ENCODE measurements at places on chromosomes 11 and 22.

DNA sequence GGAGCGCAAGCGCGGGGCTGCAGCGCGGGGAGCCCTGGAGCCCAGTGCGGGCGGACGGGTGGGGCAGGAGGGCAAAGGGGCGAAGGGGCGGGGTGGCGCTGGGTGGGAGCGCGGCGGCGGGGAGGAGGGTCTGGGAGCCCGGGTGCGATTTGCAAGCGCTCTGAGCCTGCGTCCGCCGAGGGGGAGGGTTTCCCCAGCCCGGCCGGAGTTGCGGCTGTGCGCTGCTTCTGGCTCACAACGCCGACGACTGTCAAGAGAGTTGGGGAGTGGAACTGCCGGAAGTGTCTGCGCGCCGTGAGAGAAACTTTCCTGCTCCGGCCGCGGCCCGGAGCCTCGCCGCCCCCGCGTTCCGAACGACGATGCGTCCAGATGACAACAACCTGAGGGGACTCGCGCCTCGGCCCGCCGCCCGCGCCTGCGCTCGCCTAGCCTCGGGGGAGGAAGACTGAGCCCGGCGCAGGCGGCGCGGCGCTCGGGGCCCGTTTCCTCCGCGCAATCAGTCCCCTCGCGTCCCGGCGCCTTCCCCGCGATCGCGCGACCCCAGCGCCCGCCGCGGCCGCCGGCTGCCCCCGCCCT lies at the start of gene ARHGAP42:
Gene ARHGAP42 (plus strand): TSS at position 235 of the 576 bp plus-strand sequence. CDS start 391 bp downstream, outside the sequence.
- DNase-seq = peak; percentile 37

GRCh38 chr11:12785901-12786300 lies 111.7 kb downstream of the TEAD1 start:
- peak; percentile 86 for DNase-seq

DNA sequence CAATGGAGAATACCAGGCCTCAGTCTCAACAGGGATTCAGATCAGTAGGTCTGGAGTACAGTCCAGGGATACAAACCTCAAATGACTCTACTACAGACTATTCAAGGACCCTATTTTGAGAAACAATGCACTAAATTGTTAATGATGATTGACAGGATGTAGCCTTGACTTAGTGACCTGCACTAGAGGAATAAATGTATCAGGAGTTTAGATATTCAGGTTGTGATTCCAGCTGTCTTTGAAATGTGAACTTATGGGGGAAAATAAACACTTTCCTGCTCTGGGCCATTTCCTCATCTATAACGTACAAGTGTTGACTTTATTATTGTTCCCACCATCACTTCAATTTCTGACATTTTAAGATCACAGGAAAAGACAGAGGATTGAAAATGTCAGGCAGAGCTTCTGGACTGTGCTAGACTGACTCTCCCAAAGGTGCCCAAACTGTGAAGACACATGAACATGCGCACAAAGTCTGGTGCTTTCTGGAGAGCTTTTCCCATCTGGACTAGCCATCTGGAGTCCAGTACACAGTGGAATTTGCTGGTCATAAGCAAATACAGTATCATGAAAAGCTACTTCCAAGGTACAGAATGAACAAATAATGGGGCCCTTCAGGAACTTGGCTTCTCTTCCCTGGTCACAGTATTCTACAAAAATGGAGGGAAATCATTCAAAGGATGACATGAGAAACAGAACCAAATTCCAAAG lies 110.4 kb downstream of the USP35 start:
- DNase-seq = no peak

DNA sequence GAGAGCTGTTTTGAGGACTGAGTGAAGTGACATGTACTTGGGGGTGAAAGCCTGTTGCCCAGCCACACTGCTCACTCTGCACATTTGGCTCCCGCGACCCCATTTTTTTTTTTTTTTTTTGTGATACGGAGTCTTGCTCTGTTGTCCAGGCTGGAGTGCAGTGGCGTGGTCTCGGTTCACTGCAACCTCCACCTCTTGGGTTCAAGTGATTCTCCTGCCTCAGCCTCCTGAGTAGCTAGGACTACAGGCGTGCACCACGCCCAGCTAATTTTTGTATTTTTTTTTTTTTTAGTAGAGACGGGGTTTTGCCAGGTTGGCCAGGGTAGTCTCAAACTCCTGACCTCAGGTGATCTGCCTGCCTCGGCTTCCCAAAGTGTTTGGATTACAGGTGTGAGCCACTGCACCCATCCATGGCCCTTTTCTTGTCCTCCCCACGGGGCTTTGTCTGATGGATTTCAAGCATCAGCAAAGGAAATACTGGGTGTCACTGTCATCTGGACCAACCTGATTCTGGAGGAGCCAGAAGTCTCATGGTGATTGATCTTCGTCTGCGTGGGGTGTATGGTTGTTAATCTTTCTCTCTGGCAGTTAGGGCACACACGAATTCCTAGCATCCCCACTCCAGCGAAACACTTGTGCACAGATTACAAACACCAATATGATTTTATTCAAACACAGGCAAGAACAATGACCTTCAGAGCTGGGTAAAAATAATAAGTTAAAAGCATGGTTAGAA lies 3.4 kb upstream of the UCP3 start:
- no peak for DNase-seq

- DNase-seq = no peak
Observed at GRCh38 chr22:29272624-29273023, 4.6 kb downstream of the EWSR1 start.

DNA sequence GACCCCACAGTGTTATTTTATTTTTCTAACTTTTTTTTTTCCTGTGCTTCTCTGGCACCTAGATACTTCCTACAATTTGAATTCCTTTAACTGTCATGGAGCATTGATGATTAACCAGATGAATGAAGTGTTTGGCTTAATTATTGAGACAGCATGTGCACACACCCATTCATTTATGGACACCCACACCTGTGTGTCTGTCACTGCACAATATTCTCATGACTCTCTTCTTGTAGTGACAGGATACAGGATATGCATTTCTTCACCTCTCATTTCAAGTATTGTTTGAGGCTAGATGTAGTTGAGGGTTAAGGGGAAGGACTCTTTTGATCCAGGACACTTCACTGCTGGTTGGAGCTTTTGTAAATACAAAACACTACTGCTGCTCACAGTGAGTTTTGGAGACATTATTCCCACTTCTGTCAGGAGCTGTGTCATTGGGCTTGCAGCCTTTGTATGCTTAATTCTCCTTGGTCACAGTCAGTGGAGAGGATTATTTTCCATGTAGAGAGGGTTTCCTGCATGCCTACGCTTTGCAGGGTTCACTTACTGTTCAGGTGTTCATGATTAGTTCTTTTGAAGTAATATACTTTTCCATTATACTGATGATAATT lies 33.5 kb downstream of the SPECC1L start:
- no peak for DNase-seq

DNA sequence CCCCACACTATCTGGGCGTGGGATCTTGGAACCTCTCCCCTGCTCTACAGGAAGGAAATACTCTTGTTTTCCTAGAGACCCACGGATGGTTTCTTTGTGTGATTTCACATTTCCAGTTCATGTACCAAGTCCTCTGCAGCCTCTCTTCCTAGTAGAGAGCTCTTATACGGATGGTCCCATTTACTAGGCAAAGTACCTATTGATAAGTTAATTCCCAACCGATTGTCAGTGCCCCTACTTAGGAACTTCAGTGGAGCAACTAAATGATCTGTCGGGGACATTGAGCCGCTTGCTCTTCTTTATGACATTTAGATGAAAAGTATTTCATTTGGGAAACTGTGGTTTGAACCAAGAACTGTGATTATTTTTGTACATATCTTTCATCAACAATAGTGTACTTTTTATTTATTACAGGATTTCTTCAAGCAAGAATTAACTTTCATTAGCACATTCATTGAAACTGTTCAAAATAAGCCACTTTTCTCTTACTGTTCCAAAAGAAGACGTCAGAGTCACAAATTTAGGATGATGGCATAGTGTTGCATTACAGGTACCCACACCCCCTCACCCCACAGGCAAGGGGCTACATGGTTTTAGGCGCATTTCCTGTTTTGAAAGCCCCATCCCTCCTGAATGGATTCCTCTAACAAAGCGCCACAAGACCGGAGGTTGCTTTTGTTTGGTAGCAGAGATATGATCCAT lies 34.2 kb downstream of the ELMOD1 start:
- no peak for DNase-seq

DNA sequence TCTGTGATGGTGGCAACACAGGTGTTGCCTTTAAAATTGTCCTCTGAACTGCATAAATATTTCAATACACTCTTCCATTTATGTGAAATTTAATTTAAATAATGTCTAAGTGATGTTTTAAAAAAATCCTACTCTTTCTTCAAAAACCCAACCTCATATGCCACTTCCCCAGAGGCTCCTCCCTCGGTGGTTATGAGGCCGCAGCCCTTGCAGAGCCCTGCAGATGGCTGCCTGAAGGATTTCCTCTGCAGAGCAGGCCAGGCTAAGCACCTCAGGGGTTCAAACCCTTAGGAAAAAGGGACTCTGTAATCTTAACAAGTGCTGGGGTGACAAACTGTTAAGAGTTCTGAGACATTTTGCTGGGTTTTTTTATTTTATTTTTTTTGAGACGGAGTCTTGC lies 25.2 kb downstream of the MORC2 start:
- no peak for DNase-seq

- no peak for DNase-seq
Observed at GRCh38 chr11:44379141-44380008, 69.4 kb upstream of the ALX4 start.

DNA sequence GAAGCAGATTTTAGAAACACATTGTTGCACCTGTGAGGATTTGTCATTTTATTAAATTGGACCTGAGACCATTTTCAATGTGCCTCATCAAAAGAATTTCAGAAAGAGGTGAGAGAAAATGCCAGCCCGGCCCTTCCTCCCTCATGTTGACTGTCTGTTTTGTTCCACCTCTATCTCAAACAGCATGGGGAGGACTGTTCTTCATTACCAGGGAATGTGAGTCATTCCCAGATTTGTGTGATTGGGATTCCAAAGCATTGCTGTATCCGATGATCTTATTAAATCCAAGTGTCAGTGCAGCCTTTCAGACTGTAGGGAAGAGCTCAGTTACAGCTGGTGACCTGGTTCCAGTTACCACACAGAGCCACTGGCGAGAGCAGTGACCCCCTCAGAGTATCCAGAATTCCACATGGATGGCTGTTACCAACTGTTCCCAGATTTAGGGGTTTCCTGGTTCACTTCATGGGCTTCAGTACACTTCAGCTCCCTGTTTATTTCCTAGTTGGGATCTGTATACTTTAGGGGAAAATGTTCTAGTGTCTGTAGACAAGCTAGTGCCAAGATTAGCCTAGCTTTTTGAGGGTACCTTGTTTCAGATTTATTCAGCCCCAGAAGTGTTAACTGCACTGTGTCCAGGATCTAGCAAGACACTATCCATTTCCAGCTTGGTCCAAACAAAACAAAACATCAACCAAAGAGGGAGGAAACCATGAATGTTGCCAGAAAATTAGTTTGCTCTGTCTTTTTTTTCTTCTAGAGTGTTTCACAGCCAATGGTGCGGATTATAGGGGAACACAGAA lies 20.9 kb downstream of the KREMEN1 start:
- DNase-seq = no peak

DNA sequence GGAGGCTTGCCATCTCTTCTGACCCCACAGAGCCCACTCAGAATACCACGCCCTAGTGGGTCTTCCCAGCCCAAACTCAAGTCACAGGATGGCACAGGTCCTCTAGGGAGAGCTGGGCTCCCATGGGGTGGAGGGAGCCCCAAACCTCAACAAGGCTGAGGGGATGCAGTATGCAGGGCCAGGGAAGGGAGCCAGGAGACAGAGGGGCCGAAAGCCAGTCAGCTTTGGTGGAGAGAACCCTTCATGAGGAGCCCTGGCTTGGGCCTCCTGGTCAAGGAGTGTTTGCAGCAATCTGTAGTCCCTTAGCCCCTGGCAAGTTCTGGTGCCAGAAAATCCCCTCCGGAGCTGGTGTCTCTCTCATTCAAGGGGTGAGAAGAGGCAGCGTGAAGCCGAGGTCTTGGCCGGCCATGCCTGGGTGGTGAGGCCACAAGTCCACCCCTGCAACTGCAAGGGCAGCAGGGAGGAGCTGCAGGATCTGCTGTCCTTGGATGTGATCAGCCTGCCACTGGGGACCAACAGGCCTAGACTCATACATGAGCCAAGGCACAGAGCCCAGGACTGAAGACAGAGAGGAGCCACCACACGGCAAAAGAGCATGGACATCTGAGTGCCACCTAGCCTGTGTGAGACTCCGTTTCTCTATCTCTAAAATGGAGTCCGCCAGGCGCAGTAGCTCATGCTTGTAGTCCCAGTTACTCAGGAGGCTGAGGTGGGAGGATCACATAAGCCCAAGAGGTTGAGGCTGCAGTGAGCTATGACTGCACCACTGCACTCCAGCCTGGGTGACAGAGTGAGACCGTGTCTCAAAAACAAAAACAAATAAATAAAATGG lies 24.1 kb downstream of the NEAT1 start:
- no peak for DNase-seq

DNA sequence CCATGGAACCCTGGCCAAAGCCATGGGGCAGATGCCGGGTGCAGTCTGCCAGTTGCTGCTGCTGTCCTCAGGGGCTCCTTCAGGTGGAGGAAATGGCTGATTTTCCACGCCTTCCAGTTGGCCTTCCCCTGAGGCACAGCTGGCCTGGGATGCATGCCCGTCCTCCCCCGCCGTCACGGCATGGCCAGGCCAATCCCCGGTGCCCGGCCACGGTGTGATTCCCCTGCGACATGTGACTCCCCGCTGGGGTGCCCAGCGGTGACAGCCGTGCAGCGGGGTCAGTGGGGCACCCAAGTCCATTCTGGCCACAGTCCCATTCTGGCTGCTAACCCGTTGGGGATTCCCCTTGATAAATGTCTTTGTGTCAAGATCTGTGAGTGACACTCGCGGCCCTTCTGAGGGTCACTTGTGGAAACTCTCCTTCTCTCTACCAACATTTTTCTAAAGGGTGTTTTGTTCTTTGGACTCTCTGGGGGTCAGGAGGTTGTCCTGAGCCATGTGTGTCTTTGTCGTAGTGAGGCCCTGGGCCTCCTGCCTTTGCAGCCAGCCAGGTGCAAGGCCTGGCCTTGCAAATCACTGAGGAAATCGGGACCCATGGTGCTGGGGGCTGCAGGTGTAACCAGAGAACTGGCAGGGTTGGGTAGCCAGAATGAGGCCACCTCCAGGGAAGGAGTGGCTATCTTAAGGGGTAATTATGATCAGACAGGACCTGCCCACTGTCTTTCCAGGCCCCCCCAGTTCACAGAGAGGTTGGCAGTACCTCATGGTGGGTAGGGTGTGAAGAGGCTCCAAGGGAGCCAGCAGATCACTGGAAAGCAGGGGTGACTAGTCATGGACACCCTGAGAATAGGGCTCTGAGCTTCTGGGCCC lies 37.1 kb downstream of the KCNQ1OT1 start:
- no peak for DNase-seq

GRCh38 chr11:134360050-134360835 lies 28.5 kb downstream of the GLB1L2 start:
- DNase-seq = peak; percentile 79

GRCh38 chr11:68688881-68689280 lies 4.5 kb downstream of the GAL start:
- no peak for DNase-seq
